NCI-H187 (cell line): ENCODE measurements at places on chromosomes 2 and 18.
A peak's percentile ranks its signal among the peaks of the same experiment; 100 is the strongest.

DNA sequence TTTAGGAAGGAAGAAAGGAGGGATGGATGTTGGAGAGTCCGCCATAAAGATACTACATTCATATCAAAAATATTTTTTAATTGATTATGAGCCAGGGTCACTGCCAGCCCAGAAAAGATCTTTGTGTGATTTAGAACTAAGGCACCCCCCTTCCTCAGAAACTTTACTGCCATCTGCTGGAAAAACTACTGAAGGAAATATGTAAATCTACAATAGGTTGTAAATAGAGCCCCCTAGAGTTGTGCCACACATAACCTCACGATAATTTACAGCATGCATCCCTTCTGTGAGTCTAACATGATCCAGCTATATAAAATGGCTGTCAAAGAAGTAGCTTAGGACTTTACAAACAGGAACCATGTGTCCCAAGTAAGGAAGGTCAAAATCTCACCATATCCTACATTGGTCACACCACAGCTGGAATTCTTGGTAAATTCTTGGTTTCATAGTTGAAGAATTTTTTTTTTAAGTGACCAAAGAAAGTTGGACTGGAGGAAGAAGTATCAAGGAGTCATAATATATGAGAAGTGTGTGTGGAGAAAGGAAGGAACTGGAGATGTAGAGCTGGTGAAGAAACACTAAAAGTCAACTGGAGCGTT is 152.5 kb downstream of the CYP26B1 start:
- DNase-seq = no peak

DNA sequence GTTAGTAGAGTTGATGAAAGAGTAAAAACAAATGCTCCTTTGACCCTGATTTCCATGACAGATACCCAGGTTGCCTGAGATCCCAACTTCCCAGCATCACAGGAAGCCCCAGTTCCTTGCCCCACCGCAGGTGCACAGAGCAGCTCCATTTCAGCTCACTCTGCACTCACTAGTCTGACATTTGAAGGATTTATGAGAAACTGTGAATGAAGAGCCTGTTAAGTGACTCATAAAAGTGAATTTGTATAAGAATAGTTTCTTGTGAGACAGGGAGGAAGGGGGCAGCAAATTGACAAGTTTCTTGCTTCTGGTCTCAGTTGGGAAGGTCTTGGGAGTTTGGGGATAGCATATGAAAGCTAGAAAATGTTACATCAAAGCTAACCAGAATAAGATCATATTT is 248.7 kb upstream of the ATP5MC3 start:
- no peak for DNase-seq

- DNase-seq = no peak
These were observed 1.4 kb upstream of the HNRNPA3 start for GRCh38 chr2:177211169-177211568.

GRCh38 chr2:3189076-3189591 is 188.5 kb downstream of the EIPR1 start:
- no peak for DNase-seq

DNA sequence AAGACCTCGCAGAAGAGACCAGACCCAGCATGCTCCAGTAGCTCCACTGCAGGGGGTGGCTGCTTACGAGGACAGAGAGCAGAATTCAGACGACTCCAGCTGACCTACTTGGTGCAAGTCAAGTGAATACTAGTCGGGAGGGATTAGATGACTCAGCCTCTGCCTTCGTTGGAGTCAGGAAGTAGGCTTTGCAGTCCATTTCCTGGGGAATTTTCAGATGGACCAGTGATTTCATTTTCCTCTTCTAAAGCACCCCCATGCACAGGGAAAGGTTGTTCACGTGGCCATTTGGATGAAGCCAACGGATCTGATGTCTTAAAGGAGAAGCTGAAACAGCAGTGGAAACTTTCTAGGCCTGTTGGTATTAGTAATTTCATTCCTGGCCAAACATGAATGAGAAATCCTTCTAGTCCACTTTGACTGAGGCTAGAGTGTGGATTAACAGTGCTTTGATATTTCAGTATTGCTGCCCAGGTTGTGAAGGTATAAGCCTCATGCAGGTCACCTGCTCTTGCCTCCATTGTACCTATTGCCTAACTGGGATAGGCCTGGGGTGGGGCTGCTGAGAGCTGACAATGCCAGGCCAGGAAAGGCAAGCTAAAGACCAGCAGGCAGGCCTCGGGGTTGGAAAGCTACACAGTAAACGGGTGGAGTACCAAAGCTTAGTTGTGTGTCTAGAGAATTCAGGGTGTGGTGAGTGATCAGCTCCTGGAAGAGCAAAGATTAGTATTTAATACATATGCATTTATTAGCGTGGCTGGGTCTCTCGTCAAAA is 117.6 kb upstream of the FOSL2 start:
- DNase-seq = no peak

DNA sequence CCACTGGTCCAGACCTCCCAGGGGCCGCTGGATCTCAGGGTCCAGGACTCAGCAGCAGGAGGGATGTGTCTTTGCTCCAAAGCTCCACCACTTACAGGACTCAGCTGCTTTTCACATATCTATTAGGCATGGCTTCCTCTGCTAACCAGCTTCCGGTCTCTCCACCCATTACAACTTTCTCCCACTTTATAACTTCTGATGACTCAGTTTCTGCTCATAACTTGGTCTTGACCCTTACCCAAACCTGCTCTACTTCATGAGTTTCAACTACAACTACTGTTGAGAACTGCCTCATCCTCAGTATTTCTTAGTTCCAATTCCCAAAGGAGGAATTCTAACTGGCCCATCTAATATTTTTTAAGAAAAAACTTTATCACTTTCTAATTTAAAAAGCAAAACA is 17.2 kb downstream of the SULT1C2 start:
- DNase-seq = no peak

GRCh38 chr2:169464882-169465281 is 14.4 kb upstream of the BBS5 start:
- DNase-seq = no peak

GRCh38 chr2:235206980-235207579 is 255.3 kb downstream of the SH3BP4 start:
- no peak for DNase-seq

DNA sequence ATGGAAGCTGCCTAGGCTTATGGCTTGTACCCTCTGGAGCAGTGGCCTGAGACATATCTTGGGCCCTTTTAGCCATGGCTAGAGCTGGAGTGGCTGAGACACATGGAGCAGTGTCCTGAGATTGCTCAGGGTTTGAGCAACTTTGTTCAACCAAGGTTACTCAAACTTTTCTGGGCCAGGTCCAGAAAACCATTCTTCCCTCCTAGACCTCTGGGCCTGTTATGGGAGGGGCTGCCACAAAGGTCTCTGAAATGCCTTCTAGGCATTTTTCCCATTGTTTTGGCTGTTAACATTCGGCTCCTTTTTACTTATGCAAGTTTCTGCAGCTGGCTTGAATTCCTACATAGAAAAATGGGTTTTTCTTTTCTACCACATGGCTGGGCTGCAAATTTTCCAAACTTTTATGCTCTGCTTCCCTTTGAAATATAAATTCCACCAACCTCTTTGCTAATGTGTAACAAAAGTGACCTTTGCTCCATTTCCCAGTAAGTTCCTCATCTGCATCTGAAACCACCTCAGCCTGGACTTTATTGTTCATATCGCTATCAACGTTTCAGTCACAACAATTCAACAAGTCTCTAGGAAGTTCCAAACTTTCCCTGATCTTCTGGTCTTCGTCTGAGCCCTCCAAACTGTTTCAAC is 84.9 kb upstream of the MAP4K3 start:
- no peak for DNase-seq

GRCh38 chr2:223884399-223884798 is 47.0 kb upstream of the AP1S3 start:
- no peak for DNase-seq

DNA sequence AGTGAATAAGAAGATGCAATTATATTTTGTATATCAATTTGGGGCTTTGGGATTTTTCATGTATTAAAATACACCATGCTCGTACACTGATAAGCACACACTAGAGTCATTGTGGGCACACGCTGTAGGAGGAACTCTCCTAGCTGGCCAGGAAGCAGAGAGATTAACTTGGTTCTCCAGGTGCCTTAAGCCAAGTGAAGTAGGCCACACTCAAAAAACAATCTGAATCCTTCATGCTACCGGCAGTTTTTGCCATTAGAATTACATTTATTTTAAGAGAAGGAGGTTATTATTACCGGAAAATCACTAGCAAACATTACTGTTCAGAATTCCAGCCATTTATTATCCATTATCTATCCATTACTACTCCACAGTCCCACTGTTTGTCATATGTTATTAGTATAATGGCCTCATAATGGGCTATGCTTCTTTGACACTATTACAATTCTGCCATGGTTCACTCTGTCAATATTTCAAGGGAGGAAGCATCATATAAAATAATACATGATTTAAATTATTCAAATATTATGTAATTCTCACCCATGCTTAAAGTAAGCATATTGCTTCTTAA is 214.4 kb downstream of the L3MBTL4 start:
- DNase-seq = no peak

DNA sequence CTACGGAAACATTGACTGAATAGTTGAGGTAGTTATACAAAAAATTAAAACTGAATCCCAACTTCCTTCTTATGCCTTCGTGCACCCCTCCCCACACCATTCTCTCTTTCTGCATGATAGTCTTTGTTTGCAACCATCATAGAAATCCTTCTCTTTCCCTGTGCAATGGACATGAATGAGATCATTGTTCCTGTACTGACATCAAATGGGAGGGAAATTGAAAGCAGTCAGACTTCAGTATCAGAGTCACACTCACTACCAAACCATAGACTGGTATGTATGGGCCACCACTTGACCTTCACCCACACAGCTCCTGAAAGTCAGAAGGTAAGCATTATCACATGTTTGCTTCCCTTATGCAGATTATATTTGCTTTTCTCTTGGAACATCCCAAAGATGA is 782.8 kb downstream of the BCL11A start:
- no peak for DNase-seq

- DNase-seq = no peak
These were observed 1029.1 kb upstream of the KLHL29 start for GRCh38 chr2:22355816-22356433.

DNA sequence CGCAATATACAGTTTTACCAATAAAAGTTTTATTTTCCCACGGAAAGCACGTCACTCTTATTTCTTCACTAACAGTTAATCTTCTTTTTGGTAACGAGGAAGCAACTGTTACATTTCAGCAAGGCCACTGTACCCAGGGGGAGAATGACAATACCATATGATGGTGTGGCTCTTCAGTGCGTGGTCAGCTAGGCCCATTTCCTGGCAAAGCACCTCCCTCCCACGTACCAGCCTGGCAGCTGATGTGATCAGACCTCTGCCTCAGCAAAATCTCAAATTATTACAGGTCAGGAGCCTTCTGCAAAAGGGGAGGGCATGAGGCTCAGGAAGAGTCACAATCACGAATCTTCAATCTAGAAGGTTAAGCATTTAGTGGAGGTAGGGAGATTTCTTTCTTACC is 55.4 kb downstream of the KLF7 start:
- DNase-seq = no peak

DNA sequence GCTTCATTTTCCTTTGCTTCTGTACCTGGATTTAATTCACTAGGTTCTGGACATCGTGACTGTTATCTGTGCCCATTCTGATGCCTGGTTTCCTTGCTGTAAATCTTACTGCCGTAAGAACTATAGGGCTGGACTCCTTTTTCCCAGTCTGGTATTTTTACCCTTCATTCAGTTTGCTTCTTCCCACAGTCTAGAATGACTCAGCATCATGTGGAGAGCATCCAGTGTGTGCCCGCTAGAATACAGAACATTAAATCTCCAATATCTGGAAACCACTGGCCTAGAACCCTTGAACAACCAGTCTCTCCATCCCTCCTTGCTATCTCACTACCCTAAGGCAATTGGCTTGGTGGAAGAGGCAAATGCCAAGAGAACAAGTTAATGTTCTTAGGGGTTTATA is 1075.4 kb upstream of the ZEB2 start:
- DNase-seq = no peak

GRCh38 chr2:56749152-56749752 is 565.5 kb downstream of the CCDC85A start:
- DNase-seq = no peak

- no peak for DNase-seq
These were observed 99.8 kb downstream of the SEPTIN10 start for GRCh38 chr2:109513749-109514588.

DNA sequence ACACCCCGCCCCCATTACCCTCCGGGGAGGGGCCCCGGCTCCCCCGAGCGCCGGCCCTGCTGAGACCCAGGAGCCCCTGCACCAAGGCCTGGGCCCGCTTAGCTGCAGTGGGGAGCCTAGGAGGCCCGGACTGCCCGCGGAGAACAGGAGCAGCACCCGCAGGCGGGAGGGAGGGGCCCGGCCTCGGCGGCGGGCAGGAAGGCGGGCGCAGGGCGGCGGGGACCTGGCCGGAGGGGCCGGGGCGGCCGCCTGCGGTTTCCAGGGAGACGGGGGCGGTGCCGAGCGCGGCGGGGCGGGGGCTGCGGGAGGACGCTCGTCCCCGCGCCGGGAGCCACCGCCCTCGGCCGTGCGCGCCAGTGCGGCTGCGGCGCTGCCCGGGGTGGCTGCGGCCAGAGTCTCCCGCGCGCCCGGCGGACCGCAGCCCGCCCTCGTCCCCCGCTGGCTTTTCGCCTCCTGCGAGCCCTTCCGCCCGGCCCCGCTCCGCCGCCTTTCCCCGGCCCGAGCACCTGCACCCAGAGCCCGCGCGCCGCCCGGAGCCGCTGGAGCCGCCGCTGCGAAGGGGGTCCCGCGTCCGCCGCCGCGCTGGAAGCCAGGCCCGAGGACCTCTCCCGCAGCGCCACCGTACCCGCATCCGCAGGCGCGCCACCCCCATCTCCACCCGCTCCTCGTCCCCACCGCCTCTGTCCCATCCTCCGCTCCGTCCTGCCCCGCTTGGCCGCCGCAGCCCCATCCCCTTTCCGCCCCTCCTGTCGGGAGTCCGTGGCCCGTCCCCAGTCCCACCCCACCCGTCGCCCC is 17.2 kb downstream of the GPC1 start:
- DNase-seq = no peak

- no peak for DNase-seq
These were observed 9.1 kb upstream of the RAB17 start for GRCh38 chr2:237599465-237600110.

GRCh38 chr2:237866101-237866621 is 6.7 kb downstream of the RAMP1 start:
- DNase-seq = no peak

DNA sequence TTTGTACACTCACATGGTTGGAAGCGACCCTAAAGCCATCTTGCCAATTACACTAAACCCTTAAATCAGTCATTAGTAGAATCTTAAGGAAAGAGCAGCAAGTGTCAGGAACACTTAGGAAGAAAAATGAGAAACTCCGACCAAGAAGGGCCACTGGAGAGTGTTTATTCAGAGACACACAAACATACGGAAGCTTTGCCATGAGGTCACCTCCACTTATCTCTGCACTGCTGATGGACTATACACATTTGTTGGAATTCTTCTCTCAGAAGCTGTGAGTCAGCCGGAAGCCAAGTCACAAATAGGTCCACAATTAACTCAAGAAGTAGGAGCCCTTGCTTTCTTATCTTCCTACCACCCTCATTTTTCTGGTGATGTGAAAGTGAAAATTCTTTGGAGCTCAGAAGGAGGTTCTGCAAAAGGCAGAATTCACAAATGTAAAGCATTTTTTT is 21.6 kb downstream of the BMP10 start:
- no peak for DNase-seq

GRCh38 chr2:164710837-164711765 is 89.8 kb upstream of the GRB14 start:
- no peak for DNase-seq

GRCh38 chr2:237673130-237674001 is 46.0 kb downstream of the LRRFIP1 start:
- peak; percentile 39 for DNase-seq
